Thymus (tissue), 14 donors: ENCODE measurements at places on chromosomes 5 and 9. TPM values are rescaled to one million over a fixed set of nuclear protein-coding genes. Genes with fewer than 3 reads are reported as not detected.

Gene PCDHB14
- polyA plus RNA-seq: 0.87 TPM

GRCh38 chr5:32991421-32991815 lies 280.3 kb downstream of the NPR3 start:
- no peak for DNase-seq
- H3K4me1 ChIP-seq: no peaks in the 10 kb centered on the region
- no peaks in the 10 kb centered on the region for H3K27me3 ChIP-seq

GRCh38 chr5:97142521-97143254 lies at the start of gene LIX1:
Gene LIX1, minus strand, starts transcription at chr5:97142611. Its CDS starts 35 bp downstream, at chr5:97142576.
- H3K36me3 ChIP-seq: no peaks in the 10 kb centered on the region
- no peaks in the 10 kb centered on the region for H3K4me1 ChIP-seq
- no peak within 1 kb of the TSS for H3K27ac ChIP-seq

DNA sequence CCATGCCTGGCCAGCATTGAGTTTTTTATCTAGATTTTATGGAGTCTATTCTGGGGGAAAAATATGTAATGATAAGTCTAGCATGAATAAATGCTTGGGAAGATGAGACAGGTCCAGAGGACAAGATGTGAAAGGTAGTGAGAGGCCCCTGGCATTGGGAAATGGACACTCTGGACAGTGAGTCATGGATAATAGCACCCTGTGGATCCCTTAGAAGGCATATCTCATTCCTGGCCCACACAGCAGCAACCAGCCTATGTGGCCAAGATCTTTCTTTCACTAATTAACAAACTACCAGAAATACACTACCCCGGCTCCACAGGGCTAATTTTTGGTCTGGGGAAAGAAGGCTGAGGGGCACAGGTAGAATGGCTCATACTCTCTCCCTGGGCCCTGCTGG lies 356.1 kb downstream of the TRIM32 start:
- H3K27ac ChIP-seq: no peak overlapping the region
- no peak overlapping the region for H3K4me3 ChIP-seq
- H3K36me3 ChIP-seq: no peaks in the 10 kb centered on the region
- DNase-seq: no peak

GRCh38 chr5:119275146-119275545 lies 80.7 kb upstream of the TNFAIP8 start:
- H3K27ac ChIP-seq: peak overlapping the region; percentile 33
- peaks cover 87% of the 10 kb centered on the region for H3K4me1 ChIP-seq
- DNase-seq: no peak
- H3K4me3 ChIP-seq: no peak overlapping the region

- no peak for DNase-seq
- no peaks in the 10 kb centered on the region for H3K27me3 ChIP-seq
- no peaks in the 10 kb centered on the region for H3K36me3 ChIP-seq
- H3K4me1 ChIP-seq: peaks cover 16% of the 10 kb centered on the region
- no peak overlapping the region for H3K27ac ChIP-seq
- H3K4me3 ChIP-seq: no peak overlapping the region
Measured at GRCh38 chr5:54523534-54523933, 6.0 kb downstream of the SNX18 start.
